ENCODE measurements at places on chromosomes 4 and X.

GRCh38 chr4:53507671-53508286, 83.5 kb downstream of the LNX1 start:
- no peak for DNase-seq

- DNase-seq, result no peak
Measured at GRCh38 chr4:86706923-86707597, 112.9 kb downstream of the PTPN13 start.

DNA sequence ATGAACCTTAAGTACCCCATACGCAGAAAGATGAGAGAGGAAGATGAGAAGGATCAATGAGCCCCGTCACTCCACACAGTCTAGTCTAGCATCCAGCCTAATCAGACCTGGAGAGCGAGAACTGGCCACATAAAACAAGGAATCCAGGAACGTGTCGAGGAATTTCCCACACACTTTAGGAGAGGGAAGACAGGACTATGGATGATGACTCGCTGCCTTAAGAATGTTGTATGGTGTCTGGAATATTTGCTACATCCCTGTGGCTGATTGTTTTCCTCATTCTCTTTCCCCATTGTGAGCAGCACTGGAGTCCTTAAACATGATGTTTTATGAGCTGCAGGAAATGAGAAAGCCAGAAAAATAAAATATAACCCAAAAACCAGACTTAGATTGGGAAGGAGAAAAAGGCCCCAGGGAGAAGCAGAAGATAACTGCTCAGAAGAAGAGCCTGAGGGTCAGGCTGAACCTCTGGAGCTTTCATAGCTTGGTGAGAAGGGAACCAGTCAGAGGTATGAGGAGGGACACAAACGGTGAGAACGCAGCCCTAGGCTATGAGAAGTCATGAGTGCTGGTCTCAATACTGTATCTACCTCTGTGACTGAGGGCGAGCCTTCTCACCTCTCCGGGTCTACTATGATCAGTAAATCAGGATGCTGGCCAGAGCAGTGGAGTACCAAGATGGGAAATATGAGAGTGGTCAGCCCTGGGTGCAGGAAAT, 139.5 kb upstream of the NOCT start:
- DNase-seq, result peak; percentile 66

DNA sequence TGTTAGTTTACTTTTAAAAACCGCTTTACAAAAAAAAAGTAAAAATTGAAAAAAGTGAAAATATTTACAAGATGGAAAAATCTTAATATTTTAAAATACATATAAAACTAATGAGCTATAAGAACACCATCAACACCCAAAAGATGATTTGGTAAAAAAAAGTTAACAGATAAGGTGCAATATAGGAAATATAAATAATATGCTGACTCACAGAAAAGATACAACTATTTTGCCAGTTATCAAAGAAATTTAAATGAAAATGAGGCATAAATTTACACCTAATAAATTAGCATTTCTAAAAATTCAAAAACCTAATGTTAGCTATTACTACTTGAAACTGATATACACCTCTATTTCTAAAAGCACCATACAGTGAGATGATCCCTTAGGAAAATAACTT, 54.5 kb downstream of the BRWD3 start:
- DNase-seq, result no peak

DNA sequence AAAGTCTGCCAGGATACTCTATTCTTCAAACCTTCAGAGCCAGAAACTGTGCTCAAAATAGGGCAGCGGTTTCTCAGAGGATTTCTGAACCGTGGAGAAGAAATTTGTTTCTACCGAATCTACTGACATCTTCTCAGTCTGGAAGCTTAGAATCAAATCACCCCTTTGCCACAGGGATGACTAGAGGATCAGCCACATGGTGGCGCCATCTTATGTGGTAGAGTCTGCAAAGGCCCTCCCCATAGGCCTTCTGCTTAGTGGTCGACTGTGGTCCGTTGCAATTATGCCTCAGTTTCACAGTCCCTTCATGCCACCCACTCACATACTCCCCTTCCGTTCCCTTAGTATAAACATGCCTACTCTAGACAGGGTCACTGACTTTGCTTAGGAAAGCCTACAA, 680.7 kb upstream of the SPANXN1 start:
- DNase-seq, result no peak

DNA sequence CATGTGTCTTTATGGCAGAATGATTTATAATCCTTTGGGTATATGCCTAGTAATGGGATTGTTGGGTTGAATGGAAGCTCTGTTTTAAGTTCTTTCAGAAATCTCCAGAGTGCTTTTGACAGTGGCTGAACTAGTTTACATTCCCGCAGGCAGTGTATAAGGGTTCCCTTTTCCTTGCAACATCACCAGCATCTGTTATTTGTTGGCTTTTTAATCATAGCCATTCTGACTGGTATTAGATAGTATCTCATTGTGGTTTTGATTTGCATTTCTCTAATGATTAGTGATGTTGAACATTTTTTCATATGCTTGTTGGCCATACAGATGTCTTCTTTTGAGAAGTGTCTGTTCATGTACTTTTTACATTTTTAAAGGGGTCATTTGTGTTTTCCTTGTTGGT, 129.8 kb downstream of the TBCK start:
- DNase-seq, result no peak

- DNase-seq, result no peak
Measured at GRCh38 chr4:124306352-124306751, 406.2 kb downstream of the ANKRD50 start.

GRCh38 chr4:70651864-70652506, 14.3 kb downstream of the JCHAIN start:
- peak; percentile 38 for DNase-seq

GRCh38 chr4:8188085-8188484, 11.0 kb upstream of the SH3TC1 start:
- peak; percentile 51 for DNase-seq

DNA sequence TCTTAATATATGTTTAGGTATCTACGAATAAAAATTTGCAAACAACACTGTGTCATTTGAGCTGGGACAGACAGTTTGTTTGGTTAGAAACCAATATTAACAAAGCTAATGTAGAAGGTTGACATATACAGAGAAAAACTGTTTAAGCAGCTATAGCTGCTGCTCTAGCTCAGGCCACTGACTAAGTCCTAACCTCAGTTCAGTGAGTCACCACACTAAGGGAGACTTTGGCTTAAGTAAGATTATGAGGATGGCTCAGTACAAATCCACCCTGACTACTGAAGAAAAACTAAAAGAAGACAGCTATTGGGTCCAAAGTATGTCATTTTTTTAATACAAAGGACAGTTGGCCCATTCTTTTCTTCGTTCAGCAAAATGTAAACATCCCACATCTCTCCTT, 717.3 kb upstream of the ACTRT1 start:
- DNase-seq, result no peak

DNA sequence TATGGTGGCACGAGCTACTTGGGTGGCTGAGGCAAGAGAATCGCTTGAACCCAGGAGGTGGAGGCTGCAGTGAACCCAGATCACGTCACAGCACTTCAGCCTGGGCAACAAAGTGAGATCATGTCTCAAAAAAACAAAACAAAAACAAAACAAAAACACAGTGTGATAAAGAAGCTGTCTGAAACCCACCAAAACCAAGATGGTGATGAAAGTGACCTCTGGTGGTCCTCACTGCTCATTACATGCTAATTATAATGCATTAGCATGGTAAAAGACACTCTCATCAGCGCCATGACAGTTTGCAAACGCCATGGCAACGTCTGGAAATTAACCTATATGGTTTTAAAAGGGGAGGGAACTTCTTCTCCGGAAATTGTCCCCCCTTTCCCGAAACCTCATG, 29.4 kb upstream of the OPHN1 start:
- no peak for DNase-seq

- no peak for DNase-seq
Measured at GRCh38 chr4:100977746-100978397, 369.5 kb downstream of the PPP3CA start.

DNA sequence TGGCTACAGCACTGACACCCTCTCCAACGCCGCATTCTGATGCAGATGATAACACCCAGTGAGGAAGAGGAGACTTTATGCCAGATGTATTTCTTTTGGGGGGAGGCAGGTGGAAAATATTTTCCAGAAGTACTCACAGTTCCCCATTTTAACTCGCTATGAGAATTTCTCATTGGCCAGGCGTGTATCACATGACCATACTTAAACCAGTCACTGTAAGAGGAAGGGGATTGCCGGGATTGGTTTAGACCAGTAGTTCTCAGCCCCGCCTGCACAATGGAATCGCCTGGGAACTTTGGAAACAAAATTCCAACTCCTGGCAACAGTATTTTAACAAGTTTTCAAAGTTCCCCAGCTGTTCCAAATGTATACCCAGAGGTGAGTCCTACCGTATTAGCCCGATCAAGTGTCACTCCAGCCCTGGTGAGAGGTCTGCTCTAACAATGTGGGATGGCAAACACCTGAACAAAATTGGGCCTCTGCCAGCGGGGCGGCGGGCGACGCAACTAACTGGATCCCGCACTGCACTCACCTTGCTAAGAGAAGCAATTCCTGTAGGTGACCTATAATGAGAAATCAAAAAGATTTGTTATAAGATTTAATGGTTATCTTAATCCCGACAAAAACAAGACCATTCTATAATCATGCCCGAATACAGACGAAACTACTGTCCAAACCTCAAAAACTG, 2.9 kb upstream of the MSL3 start:
- no peak for DNase-seq

- no peak for DNase-seq
Measured at GRCh38 chr4:14545807-14546206, 456.5 kb upstream of the CPEB2 start.

- DNase-seq, result no peak
Measured at GRCh38 chrX:37599729-37600128, 28.3 kb downstream of the LANCL3 start.

GRCh38 chrX:19882066-19882775, 5.2 kb downstream of the SH3KBP1 start:
- DNase-seq, result no peak

DNA sequence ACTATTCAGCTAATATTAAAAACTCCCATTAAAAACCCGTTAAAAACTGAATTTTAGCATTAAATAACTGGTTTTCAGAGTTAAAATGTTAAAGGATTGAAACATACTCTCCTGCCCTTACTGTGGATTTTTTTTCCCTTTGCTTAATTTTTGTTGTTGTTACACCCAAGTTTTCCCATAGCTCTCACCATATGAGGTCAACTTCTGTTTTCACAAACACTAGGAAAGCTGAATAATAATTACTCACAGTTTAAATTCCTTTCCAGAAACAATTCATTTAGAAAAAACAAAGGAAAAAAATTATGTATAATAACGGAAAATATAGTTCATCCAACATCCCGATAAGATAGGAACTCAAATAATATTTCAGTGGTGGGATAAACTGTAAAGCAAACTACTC, 129.0 kb downstream of the PPP3CA start:
- DNase-seq, result no peak

DNA sequence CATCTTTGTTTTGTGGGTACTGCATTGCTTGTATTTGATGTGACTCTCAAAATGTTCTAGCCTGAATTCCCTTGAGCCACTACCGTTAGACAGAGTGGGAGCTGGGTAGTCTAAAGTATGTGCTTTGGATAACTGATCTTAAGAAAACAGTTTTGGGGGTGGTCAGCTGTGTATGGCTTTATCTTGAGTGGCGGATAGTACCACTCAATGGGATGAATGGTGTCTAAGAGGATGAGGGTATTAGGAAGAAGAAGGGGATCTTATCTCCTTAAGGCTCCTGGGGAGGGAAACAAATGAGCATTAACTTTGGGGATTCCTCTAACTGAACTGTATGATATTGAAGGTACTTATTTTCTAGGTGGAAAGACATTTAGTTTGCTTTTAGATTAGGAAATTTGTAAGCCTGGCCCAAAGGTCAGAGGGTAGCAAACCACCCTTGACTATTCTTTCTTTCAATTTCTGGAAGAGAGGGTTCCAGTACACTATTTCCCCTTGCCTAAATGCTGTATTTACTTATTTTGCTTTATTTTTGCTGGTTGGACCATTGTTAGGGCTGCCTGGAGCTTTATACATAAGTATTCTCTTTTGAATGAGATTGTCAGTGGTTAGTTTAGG, 11.3 kb downstream of the BMP2K start:
- DNase-seq, result no peak

DNA sequence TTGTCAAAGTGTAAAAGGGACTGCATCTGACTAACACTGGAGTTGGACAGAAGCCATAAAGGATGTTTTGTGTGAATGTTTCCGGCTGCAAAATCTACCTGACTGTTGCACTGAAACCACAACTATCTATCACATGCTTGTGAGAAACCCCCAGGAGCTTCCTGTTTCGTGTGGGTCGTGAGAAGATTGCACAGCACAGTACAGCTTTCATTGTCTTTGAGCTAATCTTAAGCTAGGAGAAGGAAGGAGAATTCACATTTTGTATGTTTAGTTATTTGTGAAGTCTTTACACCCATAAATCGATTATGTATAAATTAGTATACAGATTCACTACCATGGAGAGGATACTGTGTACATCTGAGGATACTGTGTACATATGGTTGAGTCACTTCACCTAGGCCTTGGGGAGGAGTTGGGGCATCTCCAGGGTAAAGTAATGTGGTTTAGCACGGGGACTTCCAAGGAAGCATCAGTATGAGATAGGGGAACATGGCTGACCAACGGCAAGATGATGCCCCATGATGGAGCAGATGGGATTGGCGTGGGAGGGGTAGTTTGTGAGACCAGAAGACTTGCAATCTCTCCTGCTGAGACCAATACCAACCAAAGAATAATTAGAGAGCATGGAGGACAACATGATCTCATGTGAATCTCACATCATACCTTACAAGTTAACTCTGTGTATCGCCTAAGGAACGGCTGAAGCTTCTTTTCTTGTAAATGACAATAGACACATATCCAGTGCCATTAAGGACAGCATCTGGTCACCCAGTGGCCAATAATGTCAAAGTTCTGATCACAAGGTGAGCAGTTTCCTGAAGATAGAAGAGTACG, 43.1 kb upstream of the FAM9C start:
- peak; percentile 9 for DNase-seq

DNA sequence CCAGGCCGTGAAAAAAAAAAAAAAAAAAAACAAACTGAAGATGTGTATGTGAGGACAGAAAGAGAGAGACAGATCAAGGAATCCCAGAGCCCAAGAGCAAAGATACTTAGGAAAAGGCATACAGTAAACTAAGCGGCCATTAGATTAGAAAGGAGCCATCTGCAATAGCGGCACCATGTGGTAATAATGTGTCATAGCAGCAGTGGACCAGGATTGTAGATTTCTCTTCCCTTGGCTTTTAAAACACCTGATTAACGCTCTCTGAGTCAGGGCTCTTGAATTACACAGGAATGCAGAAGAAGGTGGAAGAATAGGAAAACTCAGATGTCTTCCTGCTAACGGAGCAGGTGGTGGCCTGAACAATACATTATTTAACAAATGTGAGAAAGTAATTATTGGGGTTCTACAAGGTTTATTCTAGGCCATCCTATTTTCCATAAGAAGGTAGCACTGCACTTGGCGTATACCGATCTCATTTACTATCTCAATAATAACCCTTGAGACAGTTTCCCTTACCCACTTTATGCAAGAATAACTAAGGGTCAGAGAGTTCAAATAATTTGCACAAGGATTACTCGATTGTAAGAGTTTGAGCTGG, 182.7 kb downstream of the KCNIP4 start:
- DNase-seq, result peak; percentile 64

GRCh38 chrX:8037593-8038348, 110.6 kb upstream of the PNPLA4 start:
- no peak for DNase-seq

GRCh38 chr4:43835869-43836268, 612.7 kb downstream of the KCTD8 start:
- DNase-seq, result no peak

- DNase-seq, result no peak
Measured at GRCh38 chr4:142530728-142531127, 315.4 kb downstream of the INPP4B start.
